Ascending aorta (tissue), 2 donors: ENCODE measurements at places on chromosomes 7 and 10.

DNA sequence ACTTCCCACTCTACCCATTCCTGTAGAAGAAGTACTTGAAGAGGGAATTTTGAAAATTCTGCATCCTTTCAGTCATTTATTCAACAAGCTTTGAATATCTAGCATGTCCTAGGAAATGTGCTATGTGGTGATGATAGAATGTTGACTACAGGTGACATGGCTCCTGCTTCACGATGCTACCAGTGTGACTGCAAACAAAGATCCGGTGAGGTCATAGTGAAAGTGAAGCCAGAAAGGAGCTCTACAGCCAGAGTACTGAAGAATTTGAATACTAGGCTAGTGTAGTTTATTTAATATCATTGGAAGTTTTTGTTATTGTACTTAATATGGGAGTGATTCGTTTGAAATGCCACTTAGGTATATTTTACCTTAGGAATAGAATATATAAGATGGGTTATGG, 348.1 kb downstream of the TFEC start:
- no peaks in the 10 kb centered on the region for H3K36me3 ChIP-seq
- no peak overlapping the region for H3K27ac ChIP-seq
- H3K4me1 ChIP-seq: no peaks in the 10 kb centered on the region
- no peak for DNase-seq

DNA sequence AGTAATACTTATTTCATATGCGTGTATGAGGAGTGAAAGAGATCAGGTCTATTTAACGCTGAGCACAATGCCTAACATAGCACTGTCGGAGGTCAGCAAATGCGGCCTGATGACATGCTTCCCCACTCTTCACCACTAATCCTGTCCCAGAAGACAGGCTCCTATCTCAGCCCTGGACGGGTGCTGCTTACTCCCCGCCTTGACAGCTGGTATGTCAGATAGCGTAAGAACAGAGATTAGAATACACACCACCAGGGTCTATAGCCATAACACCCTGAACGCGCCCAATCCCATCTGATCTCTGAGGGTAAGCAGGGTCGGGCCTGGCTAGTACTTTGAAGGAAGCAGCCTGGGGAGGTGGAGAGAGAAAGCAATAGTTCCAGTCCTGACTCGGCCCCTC, 32.3 kb upstream of the TM9SF3 start:
- H3K4me1 ChIP-seq: no peaks in the 10 kb centered on the region
- no peaks in the 10 kb centered on the region for H3K36me3 ChIP-seq
- H3K27ac ChIP-seq: no peak overlapping the region
- no peak for DNase-seq
- no peaks in the 10 kb centered on the region for H3K27me3 ChIP-seq

GRCh38 chr7:114354306-114354705, 60.3 kb upstream of the FOXP2 start:
- H3K4me1 ChIP-seq: peaks cover 6% of the 10 kb centered on the region
- no peak overlapping the region for H3K4me3 ChIP-seq
- H3K27me3 ChIP-seq: no peaks in the 10 kb centered on the region
- no peak overlapping the region for H3K27ac ChIP-seq

GRCh38 chr7:139772873-139773272, 4.9 kb downstream of the HIPK2 start:
- H3K4me1 ChIP-seq: no peaks in the 10 kb centered on the region
- H3K36me3 ChIP-seq: no peaks in the 10 kb centered on the region
- H3K27ac ChIP-seq: no peak overlapping the region
- no peak for DNase-seq
- H3K4me3 ChIP-seq: no peak overlapping the region

- no peaks in the 10 kb centered on the region for H3K4me1 ChIP-seq
- H3K27ac ChIP-seq: no peak overlapping the region
- H3K36me3 ChIP-seq: no peaks in the 10 kb centered on the region
- H3K27me3 ChIP-seq: no peaks in the 10 kb centered on the region
- no peak overlapping the region for H3K4me3 ChIP-seq
- no peak for DNase-seq
Measured at GRCh38 chr7:54360075-54360840, 181.9 kb upstream of the VSTM2A start.
